Right lung (tissue), 10 donors: ENCODE measurements at places on chromosomes 13 and 19.

DNA sequence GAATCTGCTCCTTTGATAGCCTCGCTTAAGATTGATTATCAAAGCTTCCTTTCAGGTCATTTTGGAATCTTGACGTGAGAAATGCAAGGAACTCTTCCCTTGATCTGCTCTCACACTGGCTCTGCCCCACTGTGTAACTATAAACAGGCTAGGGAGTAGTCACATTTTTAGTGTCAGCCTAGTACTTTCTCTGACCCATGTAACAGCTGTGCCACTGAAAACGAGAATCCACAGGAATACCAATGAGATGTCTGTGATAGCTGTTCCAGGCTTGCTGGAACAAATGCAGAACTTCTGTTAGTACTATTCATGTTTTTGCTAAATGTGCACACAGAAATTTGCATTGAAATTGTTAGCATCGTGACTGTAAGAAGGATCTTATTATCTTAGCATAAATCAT is 221.3 kb downstream of the MYO16 start:
- no peak for DNase-seq

DNA sequence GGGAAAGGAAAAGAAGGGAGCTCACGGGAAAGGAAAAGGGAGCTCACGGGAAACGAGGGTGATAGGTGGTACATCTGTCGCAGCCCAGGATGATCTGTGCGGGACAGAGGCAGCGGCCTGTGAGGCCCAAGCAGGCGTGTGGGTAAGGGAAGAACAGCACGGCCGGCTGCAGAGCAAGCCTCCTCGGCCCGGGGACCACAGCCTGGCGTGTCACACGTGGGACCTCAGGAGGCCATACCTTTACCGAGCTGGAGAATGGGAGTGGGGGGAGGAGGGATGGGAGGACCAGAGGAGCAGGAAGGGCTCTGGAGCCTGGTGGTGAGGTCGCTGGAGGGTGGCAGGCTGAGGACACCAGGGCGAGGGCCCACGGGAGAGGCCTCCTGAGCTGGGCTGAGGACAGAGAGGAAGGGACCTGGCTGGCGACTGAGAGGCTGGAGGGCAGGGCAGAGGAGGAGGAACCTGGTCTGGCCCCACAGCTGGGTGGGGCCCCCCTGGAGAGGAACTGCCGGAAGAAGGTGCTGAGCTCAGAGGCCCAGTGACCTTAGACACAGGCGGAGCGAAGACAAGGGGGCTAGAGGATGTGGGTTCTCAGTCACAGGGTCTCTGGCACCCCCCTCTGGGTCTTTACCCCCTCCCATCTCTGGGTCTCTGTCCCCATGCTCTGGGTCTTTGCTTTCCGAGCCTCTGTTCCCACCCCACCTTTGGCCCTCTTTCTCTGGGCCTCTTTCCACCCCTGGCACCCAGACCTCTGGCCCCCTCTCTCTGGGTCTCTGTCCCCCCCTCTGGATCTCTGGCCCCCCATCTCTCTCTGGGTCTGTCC is 2.9 kb upstream of the FTL start:
- no peak for DNase-seq

GRCh38 chr13:44872751-44873150 is 116.5 kb downstream of the NUFIP1 start:
- DNase-seq = no peak

GRCh38 chr19:20162821-20163220 is 4.2 kb upstream of the ZNF486 start:
- no peak for DNase-seq

DNA sequence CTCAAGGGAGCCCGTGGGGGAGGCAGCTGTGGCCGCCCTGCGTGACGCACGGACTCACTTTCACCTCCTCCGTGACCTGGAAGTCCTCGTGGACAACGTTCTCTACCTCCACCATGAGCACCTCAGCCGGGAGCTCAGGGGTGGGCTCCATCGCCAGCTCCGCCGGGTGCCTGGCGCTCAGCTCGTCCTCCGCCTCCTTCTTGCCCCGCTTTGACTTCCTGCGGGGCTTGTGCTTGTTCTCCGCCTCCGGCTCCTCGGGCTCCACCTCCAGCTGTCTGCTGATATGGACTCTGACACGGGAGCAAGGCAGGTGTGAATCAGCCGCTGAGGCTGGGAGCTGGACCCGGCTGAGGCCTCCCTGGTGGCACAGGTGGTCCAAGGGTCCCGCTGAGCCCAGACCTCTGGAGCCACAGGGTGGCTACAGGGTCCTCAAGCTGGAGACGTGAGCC is 8.2 kb downstream of the LONP1 start:
- DNase-seq = no peak

DNA sequence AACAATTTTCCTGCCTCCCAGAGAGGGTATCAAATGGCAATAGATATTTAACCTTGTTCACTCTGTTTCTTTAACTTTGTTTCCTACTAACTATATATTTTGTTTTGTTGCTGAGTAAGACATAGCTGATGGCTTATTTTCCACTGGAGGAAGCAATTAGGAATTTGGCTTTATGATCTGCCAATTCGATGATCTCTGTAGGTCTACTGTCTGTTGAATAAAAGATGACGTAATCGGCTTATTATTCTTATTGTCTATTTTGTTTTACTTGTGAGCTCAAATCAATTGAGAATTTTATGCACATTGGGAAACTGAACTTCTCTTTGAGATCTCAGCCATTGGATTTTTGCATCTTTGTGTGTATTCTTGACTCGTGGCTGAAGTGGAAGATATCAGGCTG is 862.6 kb downstream of the EFNB2 start:
- no peak for DNase-seq
